ENCODE measurements at places on chromosomes 5 and 9.

DNA sequence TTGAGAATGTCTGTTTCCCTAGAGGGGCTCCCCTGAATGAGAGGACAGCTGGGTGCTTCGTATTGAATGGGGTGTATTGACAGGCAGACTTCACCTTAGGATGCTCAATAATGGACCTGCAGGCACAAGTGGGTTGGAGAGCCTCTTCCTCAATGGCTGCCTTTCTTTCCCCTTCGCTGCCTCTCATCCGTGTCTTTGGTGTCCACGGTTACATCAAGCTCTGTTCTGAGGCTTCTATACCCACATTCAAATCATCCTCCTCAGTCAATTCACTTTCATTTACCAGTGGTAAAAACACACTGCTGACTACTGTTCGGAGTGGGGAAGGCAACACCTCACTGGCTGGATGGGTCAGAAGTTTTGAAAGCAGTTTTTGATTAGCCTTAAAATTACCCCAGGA lies 20.6 kb downstream of the LIX1 start:
- no peak for DNase-seq

DNA sequence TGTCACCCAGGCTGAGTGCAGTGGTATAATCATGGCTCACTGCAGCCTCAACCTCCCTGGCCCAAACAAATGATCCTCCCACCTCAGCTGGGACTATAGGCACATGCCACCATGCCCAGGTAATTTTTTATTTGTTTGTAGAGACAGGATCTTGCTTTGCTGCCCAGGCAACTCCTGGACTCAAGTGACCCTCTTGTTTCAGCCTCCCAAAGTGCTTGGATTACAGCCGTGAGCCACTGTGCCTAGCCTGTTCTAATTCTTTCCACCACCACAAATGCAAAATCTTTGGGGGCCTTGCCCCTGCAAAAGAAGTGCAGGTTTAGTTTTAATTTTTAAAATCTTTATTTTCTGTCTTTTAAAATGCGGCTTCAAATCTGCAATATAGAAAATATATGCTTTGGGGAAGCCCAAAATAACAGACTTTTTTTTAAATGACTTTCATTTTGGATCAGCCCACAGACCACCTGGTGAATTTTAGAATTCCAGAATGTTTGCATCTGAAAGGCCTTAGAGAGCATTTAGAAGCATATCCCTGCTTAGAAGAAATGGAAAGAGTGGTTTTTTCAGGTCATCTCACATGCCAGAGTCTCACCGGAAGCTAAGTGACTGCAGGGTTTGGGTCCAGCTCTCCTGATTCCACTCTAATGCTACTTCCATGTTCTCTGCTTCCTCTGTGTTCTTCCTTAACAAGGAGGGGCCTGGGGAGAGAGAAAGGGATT lies 111.4 kb upstream of the FER start:
- DNase-seq, result no peak

- DNase-seq, result no peak
Measured at GRCh38 chr5:170388818-170389549, at the start of gene KCNMB1. Gene KCNMB1 (minus strand): TSS chr5:170389367. CDS start chr5:170385447, 3,920 bp downstream.

DNA sequence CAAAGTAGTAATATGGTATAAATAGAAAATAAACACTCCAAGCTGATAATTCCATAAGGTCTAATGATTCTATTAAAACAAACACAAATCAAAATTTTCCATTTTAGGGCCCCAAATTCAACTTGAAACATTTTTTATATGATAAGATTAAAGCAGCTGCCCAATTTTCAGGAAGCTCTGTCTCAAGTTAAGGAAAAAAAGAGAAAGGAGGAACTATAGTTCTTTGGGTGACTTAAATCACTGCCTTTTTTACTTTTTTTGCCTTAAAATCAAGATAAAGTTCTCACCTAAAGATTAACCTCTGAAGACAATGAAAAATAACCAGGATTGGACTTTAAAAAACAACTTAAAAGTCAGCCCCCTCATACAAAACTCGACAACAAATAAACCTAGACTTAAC lies 76.0 kb upstream of the IFNE start:
- DNase-seq, result no peak

DNA sequence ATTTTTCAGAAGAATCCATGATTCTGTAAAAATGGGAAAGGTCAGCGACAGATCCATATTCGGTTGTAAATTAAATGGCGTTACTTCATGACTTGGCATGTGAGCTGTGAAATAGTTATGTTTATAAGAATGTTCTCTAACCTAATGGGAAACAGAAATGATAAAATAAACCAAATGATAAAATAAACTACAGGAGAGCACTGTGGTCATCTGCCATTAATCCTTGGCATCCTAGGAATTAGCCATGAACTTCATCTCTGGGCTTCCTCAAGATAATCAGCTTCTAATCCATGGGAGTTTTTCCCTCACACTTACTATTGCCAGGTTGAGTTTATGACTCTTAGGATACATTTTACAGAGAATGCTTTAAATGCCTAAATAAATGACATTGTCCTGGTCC lies 94.6 kb upstream of the SLC30A5 start:
- no peak for DNase-seq

GRCh38 chr9:121508415-121508814 lies 8.8 kb upstream of the GGTA1 start:
- no peak for DNase-seq

DNA sequence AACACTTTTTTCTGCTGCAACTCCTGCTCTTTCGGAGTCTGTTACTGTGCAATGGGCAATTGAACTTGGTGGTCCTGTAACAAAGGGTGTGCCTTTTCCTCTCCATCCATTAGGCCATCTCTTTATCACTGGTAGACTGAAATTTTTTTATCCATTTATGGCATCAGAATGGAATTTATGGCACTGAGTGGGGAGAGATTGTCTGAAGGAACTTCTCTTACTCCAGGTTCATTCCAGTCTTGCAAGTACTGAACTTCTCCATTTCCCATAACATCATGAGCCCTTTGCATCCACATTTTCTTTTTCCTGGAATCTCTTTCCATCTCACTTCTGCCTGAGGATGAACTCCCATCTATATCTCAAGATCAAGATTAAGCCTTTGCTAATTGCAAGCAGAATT lies 10.0 kb downstream of the SLC46A2 start:
- DNase-seq, result no peak

DNA sequence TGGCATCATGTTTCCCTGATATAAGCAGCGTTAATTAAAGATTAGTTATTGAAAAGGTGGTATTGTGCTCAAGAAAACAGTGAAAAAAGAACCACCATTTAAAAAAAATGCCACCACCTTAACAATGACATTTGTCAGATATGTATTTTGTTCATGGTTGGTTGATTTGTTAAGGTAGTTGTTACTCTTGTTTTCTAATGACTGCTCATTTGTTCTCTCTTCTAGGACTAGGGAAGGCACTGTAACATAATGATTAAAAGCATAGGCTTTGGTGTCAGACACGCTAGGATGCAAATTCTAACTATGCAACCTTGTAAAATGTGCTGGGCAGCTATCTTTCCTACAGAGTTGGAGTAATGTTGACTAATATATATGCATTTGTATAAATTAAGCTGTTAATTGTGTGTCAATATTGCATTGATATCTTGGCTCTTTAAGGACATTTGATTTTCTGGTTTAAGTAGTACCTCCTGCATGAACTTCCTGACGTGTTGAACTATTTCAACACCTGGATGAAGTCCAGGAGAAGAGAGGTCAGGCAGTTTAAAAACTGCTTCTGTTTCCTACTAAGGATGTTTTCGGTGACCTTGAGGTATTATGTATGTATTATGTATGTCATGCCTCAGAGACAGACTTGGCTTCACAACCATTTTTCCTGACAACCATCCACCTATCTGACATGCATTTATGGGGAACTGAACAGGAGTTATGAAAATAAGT lies 77.8 kb downstream of the MUSK start:
- DNase-seq, result no peak

DNA sequence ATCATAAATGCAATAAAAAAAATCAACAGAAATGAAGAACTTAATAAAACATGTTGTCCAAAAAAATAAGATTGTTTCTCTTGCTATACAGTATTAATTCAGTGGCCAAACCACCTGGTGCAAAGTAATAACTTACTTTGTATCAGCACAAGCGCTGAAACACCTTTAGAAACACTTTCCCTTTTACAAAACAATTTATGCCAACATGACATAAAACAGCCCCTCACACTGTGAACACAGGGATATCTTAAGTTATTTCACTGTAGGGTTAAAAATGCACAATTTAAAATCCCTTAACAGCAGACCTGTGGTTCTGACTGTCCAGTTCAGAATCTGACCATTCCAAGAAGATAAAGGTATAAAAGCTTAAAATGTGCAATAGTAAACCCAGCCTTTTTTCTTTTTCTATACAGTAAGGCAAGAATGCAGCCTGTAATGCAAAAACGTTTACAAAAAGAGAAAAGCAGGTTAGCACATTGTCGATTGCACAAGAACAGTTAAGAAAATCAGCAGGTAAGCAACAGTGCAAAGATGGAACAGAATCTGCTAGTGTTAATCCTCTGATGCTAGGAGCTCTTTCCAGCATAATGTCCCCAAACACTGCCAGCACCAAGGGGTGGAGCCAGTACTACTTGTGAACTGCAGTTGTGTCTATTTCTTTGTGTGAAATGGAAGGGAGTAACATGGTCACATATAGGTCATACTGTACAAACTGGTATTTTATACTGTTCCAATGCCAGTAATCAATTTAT lies 21.6 kb downstream of the RAB14 start:
- no peak for DNase-seq

- DNase-seq, result no peak
Measured at GRCh38 chr5:97124335-97124734, 18.1 kb downstream of the LIX1 start.

DNA sequence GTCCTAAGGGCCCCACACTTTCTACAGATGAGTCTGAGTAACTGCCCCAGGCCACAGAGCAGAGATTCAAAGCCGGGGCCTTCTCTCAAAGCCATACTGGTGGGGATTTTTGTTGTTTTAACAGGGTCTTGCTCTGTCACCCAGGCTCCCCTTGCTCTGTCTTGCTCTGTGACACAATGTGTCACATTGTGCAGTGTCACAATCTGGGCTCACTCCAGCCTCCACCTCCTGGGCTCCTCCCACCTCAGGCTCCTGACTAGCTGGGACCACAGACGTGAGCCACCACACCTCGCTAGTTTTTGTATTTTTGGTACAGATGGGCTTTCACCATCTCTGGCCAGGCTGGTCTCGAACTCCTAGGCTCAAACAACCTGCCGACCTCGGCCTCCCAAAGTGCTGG lies 8.6 kb downstream of the AGPAT2 start:
- no peak for DNase-seq

- DNase-seq, result no peak
Measured at GRCh38 chr5:55450050-55450765, 84.6 kb downstream of the PLPP1 start.

GRCh38 chr5:180869587-180869986 lies 8.5 kb upstream of the ZFP62 start:
- DNase-seq, result no peak

- no peak for DNase-seq
Measured at GRCh38 chr9:111501005-111501562, 16.9 kb upstream of the ECPAS start.

DNA sequence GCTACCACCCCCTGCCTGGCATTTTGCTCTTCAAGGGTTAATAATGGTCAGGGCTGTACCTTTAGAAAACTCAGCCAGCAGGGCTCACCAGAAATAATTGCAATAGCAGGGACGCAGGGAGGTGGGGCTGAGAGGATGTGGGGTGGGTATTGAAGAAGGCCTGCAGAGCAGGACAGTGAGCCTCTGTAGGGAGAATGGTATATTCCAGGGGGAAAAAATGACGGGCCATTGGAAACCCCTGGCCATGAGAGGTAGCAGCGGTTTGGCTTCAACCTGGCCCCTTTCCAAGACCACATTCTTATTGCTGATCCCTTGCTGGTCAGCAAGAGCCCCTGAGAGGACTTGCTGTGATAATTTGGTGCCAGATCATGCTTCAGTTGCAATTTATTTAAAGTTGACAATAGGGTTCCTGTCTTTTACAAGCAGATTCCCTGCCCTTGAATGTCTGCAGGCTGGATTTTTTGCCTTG lies 36.7 kb upstream of the CTNNA1 start:
- DNase-seq, result no peak

- DNase-seq, result no peak
Measured at GRCh38 chr9:69370430-69370829, 45.4 kb downstream of the ENTREP1 start.

DNA sequence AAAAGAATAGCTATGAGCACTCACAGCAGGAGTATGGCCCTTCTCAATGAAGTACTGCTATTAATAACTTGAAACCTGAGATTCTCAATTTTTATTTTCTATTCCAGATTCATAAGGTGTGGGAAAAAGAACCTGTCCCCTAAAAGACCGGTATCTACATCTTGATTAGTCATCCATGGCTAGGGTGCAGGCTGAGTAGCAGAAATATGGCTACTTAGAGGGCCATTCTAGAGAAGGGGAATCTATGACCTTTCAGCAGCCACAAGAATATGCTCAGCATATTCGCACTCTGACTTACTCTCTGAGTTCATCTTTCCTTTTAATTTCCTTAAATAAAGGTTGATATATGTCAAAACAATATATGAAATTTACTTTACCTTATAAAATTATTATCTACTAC lies 27.7 kb downstream of the WDR36 start:
- no peak for DNase-seq

DNA sequence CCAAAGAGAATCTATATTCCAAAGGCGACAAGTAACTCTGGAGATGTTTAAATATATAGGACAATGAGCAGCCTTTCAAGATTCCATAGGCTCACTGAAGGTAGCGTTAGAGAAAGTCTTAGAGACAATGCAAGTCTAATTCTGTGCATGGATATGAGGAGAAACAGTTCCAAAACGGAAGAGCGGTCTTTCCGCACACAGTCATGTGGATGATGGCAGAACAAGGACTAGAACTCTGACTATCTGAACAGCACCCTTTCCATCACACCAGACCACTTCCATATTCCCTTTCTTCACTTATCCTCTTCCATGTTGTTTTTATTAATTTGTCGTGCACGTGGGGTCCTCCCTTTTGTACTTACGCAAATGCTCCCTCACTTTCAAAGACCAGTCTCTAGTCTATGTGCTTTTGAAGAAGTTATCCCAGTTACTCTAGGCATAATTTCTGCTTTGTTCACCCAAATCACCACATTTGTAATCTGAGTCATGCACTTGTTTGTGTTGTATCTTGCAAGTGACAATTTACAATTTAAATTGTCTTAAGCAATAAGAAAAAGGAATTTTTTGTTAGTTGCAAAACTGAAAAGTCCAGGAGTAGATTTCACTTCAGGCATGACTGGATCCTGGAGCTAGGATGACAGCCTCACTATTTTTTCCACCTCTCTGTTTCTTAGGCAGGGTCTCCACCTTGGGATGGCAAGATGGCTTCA lies 116.0 kb upstream of the ADRA1B start:
- no peak for DNase-seq

GRCh38 chr9:134275375-134275774 lies 50.9 kb upstream of the RXRA start:
- DNase-seq, result no peak

DNA sequence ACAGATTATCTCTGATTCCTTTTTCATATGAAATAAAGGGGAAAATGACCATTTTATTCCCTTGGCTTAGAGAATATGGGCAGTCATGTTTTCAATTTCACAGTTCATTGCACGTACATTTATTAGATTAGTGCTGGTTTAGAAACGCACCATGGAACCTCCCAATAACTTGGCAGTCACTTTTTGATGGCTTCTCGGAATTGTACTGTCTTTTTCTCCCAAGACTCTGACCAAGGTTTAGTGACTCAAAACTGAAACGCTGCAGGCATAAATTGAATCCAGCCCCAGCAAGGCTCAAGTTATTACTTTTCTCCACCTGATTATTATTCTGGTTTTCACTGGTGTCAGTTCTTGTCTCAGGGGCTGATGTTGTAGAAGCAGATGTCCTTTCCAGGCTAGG lies 55.6 kb upstream of the EGFLAM start:
- no peak for DNase-seq
